ENCODE measurements at places on chromosomes 12 and 14.

- no peak for DNase-seq
These were observed 50.1 kb downstream of the ZC3H14 start for GRCh38 chr14:88612981-88613380.

DNA sequence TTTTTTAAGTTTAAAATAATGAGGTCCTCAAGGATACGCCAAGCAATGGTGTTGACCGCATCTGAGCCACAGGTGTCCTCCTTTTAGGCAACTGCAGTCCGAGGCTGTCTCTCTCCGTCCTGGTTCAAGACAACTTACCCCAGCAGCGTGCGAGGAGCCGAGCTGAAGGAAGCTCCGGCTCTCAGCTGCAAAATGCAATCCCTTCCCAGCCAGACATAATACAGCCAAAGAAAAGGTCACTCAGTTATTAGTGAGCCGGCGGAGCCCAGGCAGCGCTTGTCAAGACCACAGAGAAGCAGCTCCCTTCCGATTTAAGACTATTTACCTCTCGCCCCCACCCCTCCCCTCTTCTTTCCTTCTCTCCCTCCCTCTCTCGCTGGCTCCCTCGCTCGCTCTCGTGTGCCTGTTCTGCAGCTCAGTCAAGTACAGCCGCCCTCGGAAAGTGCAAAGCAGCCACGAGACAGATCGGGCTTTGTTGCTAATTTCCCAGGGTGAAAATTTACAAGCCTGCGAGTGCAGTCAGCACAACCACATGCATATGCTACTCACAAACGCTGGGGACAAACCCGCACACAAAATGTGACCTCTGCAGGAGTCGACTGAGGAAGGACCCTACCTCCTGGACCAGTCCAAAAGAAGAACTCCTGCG, 363 bp upstream of the LMO3 start:
- no peak for DNase-seq

- no peak for DNase-seq
These were observed 54.6 kb upstream of the CLEC14A start for GRCh38 chr14:38310420-38310995.

- DNase-seq, result no peak
These were observed 49.9 kb upstream of the FOXN3 start for GRCh38 chr14:89466944-89467343.

GRCh38 chr14:90405755-90406154, 8.9 kb downstream of the CALM1 start:
- DNase-seq, result no peak

DNA sequence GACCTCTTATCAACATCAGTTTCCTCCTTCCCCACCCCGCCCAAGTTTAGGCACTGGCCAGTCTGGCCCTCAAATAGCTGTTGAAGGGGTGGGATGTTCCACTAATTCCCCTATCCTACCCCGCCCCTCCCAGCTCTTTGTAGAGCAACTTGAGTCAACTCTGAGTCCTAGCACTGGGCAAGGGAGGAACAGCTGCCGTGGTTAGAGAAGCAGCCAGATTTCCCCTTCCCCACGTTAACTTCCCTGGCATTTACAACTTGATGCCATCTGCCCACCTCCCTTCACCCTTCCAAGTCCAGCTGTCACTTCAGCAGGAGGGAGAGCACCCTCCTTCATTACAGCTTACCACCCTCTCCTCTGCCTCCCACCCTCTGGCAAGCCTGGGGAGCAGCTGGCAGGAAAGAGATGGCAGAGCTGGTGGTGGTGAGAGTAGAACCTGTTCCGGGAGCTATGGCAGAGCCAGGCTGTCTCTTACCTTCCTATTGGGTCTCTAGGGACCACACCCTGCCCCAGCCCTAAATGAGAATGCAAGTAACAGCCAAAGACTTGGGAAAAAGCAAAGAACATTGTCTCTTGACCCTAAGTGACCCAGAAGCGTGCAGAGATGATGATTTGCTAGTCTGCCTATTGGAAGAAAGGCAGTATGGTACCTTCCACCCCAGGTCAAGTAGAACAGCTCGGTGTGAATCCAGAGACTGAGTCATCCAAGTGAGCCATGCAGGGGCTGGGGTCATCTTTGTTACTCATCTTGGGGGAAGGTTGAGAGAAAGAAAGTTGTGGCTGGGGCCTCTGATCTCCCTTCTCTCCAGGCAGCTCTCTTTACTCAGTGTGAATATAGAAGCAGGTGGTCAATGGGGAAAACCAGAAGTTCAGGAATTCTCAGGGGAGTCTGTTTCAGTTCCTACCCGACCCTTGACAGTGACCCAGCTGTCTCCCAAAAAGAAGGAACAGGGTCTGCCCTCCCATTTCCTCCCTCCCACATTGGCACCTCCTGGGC, 1.5 kb downstream of the BLOC1S1 start:
- DNase-seq, result no peak

GRCh38 chr12:123160801-123161487, 10.1 kb upstream of the PITPNM2 start:
- no peak for DNase-seq

GRCh38 chr12:15001733-15002382, 29.0 kb downstream of the PDE6H start:
- DNase-seq, result peak; percentile 6

GRCh38 chr14:54818201-54819133, 84.2 kb downstream of the GCH1 start:
- peak; percentile 18 for DNase-seq

GRCh38 chr14:100723830-100724437, 2.8 kb upstream of the DLK1 start:
- DNase-seq, result no peak

DNA sequence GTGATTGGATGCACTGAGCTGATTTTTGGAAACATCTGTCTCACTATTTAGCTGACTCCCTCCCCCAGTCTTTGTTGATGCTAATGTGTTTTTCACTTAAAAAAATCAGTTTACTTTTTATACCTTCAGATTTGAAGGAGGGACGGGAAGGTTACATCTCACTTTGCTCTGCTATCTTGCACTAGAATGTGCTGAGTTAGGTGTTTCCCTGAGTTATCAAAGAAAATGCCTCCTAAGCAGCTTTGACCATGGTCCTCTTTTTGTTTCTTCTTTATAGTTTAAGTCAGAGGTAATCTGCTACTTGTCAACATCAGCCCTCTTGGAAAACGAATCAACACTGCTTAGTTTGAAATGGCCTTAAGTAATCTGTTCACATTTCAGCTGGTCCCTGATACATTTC, 222.0 kb downstream of the TMEM132D start:
- no peak for DNase-seq

- no peak for DNase-seq
These were observed 64.4 kb downstream of the ARF6 start for GRCh38 chr14:49957089-49957852.

- no peak for DNase-seq
These were observed 11.9 kb downstream of the BDKRB1 start for GRCh38 chr14:96267916-96268315.

DNA sequence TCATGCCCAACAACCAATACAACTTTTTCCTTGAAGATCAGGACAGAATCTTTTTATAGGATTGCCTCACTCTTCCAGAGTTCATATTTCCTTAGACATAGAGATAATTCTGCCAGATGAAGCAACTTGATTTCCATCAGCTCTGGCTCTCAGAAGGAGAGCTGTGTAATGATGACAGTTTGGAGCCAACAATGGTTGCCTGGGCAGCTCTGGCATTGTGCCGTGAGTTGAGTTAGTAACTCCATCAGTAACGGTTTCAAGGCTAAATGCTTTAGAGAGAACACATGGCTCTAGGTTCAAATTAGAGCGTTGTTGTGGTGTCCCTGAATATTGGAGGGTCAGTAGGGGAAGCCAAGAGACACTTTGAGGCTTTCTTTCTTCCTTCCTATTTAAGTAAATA, 501.7 kb upstream of the SEL1L start:
- no peak for DNase-seq

DNA sequence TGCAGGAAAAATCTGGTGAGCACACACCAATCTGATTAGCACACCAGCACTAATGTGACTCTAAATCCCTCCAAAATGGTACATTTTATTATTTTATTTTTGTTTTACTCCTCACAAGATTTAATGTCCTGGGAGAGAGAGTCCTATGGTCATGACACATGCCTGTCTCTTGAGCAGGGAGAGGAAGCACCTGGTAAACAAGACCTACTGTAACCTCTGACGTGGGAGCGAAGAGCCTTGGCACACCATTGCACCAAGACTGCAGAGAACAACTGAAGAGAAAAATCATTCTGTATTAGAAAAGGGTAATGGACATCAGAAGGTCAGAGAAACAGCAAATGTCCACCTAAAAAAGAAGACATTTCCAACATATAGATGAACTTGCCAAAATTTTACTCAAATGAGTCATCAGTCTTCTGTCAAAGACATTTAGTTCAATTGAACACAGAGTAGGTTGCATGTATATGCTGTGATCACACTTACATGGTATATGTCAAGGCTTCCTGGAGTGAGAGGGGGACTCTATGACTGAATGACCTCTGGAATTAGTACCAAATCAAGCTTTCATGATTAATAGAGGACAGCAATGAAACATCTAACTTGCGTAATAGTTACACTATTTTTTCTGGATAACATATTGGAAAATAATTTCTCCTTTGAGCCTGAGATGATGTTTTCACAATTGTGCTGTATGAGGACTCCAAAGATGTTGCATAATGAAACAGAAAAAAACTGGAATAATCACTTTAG, 186.9 kb upstream of the FLRT2 start:
- DNase-seq, result no peak

- peak; percentile 13 for DNase-seq
These were observed 60.0 kb downstream of the LRP6 start for GRCh38 chr12:12206776-12207388.

DNA sequence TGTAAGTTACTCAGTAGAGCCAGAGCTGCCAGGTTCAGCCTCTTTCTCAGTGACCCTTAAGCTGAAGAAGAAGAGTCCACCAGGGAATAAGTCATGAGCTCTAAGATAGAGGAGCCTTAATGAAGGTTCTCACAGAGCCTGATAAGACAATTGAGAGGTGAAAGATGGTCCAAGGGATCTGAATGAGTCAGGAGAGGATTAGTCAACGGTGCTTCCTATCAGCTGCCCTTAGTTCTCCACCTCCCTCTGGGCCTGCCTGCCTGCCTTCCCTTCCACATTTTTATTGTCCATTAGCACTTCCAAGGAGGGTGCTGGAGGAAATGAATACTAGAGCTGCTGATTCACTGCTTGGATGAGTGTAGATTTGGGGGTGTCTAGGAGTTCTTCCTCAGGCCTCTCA, 161.7 kb upstream of the RMST start:
- no peak for DNase-seq

DNA sequence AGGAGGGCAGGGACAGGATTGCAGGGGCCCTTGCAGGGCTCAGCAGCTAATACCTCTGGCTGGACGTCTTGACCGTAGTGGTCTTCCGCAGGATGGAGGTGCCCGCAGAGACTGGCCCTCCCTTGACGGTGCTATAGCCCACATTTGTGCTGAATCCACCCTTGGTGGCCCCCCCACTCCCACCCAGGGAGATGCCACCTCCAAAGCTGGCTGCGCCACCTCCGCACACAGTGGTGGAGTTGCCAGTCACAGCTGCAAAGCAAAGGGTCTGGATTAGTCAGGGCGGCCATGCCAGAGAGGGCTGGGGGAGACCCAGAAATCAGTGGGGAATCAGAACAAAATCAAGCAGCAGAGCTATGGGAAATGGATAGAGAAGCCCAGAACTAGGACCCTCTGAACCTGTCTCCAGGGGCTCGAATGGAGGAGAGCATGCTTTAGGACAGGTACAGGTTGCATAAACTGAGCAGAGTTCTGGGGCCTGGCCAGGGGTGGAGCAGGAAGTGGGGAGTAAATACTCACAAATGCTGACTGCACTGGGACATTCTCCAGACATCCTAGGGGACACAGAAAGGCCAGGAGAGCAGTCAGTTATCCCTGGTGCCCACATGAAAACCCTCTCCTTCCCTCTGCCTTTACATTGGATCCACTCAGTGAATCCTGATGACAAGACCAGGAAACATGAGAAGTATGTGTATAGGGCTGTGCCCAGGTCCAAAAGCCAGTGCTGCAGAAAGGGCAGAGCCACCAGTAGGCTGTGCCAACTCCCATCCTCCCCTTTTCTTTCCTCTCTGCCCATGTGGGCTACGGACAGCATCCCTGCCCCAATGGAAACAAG, 8.1 kb upstream of the KRT4 start:
- DNase-seq, result no peak

DNA sequence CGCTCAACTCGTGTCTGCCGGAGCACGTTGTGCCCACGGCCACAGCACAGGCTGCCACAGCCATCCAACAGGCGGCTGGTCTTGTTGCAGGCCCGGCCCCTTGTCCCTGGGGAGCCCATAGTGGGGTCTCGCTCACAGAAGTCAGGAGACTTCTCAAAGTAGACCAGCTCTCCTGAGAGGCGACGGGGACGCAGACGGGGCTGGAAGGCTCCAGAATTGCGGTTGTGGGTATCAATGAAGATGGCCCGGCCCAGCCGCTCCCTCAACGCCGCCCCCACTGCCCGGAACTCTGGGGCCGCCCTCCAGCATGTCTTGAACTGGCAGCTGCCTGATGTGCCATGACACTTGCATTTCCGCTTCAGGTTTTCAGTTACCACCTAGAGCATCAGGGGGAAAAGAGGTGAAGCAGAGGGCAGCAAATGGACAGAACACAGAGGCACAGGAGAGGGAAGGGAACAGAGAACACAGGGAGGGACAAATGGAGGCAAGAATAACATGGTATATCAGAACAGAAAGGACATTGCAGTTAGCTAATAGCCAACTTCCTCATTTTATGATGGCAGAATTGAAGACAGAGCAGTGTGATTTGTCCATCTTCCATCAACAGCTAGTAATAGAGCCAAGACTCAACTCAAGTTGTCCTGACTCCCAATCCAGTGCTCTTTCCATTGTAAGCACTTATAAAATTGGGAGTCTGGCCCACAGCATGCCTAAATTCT, 5.2 kb downstream of the WNT10B start:
- no peak for DNase-seq

DNA sequence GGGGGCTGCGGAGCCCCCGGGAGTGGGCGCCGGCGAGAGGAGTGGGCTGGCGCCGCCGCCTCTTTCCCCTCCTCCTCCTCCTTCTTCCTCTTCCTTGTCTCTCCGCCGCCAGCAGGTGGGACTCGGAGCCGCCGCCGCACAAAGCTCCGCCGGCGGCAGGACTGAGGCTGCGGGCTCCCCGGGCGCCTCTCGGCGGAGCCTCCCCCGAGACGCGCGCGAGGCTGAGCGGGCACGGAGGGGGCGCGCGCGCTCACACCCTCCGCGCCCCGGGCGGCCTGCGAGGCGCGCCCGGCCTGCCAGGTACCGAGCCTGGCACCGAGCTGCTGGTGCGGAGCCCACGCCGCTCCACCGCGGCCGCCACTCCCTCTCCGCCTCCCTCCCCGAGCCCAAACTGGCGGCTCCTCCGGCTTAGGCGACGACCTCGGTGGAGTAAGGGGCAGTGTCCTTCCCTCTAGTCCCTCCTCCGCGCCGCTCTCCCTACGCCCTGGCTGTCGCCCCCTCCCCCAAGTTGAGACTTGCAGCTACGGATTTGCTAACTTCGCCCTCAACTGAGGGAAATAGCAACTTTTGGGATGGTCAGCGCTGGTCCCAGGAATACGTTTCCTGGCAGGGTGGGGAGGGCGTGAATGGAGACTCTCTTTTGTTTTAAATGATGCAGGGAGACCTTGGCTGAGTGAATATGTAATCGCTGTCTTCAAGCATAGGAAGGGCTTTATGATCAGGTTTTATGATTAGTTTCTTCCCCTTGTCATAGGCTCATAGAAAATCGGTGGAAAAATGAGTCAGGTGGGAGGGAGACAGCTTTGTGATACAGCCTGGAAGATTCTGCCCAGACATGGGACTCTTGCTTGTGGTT, 199.5 kb upstream of the CAND1 start:
- peak; percentile 3 for DNase-seq

Measured in HepG2 (cell line).